Activated CD8-positive, alpha-beta memory T cell treated with anti-CD3 and anti-CD28 coated beads, Interleukin-2, amount 50 U/mL, for 48 hours (primary cell): ENCODE measurements at places on chromosomes 2 and 18.
A peak's percentile ranks its signal among the peaks of the same experiment; 100 is the strongest.

DNA sequence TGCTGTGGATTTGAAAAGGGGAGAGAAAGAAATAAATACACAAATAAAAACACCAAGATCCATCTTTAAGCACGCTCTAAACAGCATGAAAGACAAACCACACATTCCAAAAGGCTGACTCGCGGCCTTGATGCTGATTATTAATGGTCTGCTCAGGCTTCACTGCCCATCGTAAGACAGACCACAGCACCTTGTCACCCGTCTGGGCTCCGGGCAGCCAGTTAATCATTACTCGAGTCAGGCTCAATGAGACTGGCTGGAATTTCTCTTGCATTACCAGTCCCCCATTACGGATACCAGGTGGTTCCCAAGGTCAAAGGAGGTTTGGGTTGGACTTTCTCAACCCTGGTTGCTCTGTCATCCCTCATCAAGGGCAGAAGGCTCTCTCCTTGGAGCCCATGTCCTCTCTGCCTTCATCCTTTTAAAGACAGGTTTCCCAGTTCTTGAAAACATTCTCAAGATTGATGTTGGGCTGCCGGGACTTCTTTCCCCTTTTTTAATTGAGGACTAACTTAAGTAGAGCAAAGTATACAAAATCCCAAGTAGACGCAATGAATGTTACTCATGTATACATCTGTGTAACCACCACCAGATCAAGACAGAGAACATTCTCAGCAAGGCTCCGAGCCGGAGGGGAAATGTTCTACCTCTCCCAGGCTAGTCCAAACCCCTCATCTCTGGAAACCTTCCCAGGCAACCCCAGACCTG is 8.1 kb downstream of the SMAD7 start:
- no peak for DNase-seq

DNA sequence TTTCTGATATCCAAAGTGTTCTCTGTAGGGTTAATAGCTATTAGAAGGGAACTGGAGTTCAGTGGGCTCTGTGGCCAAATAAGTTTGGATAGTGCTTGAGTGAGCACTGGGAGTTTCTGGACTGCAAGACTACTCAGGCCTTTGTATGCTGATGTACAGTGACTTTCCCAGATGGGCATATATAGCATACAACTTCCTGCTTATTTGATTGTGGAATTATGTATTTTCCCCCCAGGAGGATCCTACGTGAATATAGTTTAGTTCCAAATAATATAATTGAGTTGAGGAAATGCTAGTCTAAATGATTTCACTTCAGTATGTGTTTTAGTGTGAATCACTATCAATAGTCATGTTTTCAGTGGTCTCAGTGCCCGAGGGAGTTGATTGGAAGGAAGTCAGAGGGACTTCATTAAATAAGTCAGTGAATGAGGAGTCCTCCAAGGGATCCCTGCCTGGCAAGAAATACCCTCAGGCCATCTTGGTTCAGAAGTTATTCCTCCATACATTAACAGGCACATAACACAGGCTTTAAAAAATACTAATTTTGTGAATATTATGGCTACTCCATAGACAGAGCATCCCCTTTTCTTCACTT is 251.4 kb downstream of the PRKCE start:
- no peak for DNase-seq

DNA sequence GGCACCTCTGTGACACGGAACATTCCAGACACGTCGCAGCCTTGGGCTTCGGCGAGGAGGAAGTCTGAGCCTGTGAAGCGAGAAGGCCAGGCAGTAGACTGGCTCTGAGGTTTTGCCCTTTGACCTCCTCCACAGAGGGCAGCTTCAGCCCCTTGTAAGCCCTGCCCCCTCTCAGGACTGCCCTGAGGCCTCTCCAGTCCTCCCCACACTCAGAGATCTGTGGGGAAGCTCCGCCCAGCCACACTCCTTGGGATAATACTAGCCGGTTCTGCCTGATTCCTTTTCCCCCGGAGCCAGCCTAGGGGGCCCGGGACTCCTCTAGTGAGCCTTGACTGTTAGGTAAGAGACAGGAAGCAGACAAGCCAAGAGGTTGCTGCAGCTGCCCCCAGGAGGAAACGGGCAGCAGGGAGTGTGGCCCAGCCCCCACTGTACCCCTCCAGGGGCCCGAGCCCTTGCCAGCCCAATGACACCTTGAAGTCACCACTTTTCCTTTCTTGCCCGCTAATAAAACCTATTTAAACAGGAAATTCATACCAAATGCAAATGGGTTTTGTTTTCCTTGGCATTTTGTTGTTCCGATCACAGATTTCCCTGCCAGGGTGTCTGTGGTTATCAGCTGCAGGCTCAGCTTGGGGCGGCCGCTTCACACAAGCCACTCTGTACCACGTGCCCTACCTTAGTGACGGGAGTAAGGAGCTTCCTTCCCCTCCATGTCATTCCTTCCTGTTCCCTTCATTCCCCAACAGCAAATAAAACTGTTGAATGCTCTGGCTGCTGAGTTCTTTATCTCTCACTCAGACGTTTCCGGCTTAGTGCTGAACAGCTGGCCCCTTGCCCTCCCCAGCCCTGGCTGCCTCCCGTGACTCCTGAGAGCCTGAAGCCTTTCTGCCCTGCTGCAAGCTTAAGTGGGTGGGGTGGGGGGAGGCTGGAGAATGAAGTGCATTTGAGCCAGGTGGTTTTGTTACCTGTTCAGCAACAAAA is 124.7 kb downstream of the CABLES1 start:
- DNase-seq, result peak; percentile 65

- DNase-seq, result no peak
Observed at GRCh38 chr2:84942964-84943421, 28.0 kb upstream of the KCMF1 start.

DNA sequence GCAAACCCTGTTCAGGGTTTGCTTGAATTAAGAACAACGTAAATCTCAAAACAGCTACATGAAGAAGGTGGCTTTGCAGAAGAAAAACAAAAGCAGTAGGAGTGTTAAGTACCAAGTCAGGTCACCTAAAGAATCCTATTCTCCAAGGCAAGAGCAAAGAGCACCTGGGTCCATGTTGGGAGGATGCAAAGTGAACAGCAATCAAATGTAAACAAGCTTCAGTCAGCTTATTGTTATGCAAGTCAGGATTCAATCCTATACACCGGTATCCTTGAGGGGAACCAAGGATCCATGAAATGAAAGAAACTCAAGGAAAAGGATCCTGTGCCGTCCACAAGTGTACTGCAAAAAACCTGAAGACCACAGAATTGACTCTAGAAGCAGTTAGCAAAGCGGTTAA is 261.0 kb upstream of the DDX18 start:
- no peak for DNase-seq

DNA sequence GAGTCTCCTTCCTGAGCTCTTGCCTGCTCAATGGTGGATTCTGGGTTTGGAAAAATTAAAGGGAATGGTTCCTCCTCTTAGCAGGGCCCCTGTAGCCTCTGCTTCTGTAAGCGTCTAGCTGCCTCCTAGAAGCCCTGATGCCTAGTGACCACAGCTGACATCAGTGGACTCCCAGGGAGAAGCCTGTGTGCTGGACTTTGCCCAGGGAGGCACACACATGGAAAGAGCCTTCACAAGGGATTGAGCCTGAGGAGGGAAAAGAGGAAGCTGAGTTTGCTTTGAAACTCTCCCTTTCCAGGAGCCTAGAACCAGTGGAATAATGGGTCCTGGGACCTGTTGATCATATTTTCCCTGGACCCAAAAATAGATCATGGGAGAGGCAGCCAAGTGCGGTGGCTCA is 1.4 kb upstream of the CFAP65 start:
- peak; percentile 30 for DNase-seq

DNA sequence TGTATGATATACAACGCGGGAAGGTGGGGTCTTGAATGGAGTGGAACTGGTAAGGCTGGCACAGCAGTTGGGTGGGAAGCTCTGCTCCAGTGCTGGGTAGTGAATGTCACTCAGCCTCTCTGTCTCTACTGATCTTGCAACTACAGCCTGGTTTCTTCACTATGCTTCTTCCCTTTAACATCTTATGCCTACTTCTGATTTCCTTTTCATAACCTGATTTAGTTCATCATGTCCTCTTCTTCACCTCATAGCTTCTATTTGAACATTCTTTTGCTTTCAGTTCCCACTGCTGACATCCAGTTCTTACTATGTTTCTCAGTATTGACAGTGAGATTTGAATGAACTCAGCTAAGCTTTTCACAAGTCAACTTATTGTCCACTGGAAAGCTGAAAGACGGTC is 286.2 kb downstream of the ARL6IP6 start:
- DNase-seq, result no peak

GRCh38 chr2:7242189-7242867 is 325.1 kb downstream of the RNF144A start:
- DNase-seq, result no peak

- no peak for DNase-seq
Observed at GRCh38 chr2:238484522-238485452, 58.1 kb downstream of the ASB1 start.

DNA sequence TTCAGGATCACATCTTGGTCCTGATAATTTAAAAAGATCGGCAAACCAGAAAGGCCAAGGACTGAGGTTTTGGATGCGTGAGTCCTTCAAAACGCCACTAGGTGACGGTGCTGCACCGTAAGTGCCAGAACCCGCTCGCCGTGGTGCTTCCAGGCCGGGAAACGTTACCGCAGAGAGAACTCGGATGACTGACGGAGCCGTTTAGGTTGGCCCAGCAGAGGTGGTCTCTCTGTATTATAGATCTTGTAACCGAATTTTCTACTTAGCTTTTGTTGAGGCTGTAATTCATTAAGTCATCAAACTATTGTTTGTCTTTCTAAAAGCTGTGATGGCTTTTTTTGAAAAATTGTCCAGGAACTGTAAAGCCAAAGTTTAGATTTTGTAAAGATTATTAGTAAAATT is 39.8 kb upstream of the ADCYAP1 start:
- DNase-seq, result peak; percentile 78

DNA sequence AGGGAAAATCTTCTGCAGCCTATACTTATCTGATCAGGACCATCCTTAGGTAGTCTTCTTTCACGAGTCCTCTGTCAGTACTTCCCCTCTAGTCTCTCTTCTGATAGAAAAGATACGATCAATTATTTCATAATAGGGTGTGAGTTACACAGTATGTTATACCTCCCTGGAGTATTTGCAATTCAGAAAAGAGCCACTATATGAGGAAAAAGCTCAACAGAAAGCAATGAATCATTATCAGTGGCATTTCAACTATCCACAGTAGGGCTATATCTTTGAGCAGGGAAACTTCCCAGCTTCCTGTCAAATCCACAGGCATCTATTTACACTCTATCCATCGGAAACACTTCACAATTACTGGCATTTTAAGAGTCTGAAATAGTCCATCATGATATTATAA is 105.3 kb upstream of the ACVR2A start:
- DNase-seq, result no peak

GRCh38 chr2:213491376-213491775 is 207.1 kb downstream of the SPAG16 start:
- no peak for DNase-seq

DNA sequence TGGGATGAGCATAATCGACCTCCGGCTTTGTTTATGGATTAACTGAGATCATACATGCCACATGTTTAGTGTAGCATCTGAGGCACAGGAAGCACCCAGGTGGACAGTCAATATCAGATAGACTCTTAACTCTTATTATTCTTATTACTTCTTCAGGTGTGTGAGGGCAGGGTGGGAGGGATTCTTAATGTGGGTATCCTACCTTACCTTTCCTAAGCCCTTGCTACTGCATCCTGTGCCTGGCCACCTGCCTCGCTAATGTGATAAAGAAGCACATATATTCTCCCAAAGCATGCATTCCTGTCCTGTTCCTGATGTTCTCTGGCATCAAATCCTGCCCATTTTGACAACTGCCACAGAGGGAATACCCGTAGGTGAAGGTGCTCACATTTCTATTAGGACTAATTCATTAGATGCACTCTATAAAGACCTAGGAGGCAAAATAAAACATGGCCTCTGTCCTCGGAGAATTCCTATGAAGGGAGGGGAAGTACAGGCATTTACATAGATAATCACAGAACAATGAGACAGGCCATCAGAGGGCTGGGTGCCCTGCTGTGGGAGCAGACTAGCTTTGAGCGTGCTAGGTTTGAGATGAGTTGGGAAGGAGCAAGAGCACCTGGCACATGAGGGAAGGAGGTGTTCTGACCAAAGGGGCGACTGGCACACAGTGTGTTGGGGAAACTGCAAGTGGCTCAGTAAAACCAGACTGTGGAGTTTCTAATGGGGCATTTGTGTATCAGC is 19.5 kb upstream of the CELF4 start:
- DNase-seq, result no peak

- no peak for DNase-seq
Observed at GRCh38 chr2:232523402-232523681, 2.6 kb upstream of the CHRND start.

GRCh38 chr2:39913648-39914461 is 134.8 kb upstream of the THUMPD2 start:
- no peak for DNase-seq

GRCh38 chr2:225354281-225354774 is 45.2 kb upstream of the NYAP2 start:
- DNase-seq, result no peak

DNA sequence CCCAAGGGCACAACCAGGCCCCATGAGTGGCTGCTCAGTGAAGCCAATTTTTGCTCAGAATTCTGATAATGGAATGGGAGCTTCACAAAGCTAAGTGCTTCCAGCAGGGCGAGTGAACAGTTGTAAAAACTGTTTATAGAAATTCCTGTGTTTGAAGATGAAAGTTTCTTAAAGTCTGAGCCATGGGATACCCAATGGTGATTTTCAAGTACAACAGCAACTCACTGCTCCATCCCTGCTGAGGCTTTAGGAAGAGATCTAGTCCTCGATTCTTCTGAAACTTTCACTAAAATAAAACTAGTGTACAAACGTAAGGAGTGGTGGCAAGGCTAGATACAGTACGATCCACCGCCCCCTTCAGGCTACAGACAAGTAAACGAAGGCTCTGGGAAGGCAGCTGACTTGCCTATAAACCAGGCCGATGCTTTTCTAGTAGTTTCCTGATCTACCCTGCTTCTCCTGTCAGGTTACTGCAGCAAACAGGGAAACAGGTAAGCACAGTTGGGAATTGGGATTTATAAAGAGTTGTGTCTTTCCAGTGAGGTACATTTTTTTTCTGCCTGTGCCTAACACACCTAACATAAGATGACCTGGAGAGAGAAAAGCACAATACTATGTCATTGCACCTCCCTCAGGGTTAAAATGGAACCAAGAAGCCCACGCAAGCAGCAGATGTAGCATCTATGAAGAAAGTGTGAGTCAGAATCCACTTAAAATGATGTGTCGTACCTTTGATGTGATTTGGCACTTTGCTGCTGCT is 108.7 kb downstream of the UXS1 start:
- peak; percentile 60 for DNase-seq

DNA sequence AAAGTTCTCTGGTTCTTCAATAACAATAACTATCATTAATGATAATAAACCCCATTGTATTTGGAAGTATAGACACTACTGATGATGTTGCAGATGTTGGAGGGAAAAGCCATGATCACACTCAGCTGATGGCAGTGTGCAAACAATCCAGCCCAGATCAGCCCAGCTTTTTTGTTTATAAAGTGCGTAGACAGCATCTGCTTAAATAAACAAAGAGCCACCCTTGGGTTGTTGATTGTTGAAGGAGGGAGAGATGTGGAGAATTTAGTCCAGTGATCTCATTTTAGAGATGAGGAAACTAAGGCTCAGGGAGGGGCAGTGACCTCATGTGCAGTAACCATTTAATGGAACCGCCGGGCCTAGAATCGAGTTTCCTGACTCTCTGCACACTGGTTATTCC is 56.0 kb upstream of the MEX3C start:
- DNase-seq, result no peak

- no peak for DNase-seq
Observed at GRCh38 chr2:208134928-208135586, 5.4 kb upstream of the CRYGC start.
